ENCODE measurements at places on chromosomes 16 and 17. TPM values are rescaled to one million over a fixed set of nuclear protein-coding genes. Genes with fewer than 3 reads are reported as not detected.

The P2RX5 gene
- 13.5 TPM for total RNA-seq

The CD300A gene
- 2.9 TPM for total RNA-seq

DNA sequence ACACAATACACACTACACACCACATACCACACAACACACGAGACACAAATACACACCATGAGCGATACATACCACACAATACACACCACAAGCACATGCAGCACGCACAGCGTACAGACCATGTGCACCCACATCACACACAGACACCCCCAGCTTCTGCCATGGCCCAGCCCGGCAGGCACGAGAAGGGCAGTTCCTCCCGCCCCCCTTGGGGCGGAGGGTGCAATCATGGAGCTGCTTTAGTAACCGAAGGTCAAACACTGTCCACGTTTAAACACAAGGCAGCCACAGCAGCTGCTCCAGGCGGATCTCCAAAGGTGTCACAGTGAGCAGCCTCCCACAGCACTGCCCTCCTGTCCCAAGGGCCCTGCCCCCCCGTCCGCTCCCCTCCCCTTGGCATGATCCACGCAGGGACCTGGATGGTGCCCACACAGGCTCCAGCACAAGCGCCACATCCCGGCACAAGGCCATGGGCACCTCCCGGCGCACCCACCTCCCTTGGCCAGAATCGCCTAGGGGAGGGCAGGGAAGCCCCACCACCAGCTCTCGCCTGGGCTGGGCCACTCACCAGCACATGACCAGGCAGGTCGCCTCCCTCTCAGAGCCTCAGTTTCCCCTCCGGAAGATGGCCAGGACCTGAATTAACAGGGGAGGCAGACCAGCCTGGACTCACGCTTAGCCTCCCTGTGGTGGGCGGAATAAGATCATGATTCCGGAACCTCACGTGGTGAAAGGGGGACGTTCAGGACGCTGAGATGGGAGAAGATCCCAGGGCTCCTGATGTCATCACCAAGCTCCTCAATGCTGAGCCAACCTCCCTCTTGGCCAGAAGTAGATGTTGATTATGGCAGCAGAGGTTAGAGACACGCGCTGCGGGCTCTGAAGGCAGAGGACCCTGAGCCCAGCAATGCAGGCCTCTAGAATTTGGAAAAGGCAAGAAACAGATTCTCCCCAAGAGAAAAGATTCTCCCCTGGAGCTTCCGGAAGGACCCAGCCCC is 32.6 kb upstream of the ZNF469 start:
- DNase-seq: peak; percentile 21

DNA sequence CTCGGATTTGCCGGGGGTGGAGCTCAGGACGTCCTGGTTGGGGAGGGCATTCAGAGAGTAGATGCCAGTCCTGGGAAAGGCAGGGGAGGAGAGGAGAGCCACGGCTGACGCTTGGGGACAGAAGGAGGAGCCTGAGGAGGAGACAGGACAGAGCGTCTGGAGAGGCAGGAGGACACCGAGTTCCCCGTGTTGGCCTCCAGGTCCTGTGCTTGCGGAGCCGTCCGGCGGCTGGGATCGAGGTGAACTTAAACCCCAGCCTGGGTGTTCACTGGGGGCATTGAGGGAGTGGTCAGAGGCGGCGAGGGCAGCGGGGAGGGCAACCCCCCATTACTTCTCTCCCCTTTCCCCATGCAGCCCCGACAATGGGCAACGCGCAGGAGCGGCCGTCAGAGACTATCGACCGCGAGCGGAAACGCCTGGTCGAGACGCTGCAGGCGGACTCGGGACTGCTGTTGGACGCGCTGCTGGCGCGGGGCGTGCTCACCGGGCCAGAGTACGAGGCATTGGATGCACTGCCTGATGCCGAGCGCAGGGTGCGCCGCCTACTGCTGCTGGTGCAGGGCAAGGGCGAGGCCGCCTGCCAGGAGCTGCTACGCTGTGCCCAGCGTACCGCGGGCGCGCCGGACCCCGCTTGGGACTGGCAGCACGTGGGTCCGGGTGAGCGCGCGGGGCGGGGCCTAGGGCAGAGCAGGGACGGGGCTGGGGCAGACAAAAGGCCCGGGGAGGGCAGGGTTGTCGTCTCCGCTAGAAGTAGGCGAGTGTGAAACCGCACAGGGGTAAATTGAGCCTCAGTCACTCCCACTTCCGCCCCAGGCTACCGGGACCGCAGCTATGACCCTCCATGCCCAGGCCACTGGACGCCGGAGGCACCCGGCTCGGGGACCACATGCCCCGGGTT is 3.7 kb downstream of the NOL3 start:
- peak; percentile 92 for DNase-seq

DNA sequence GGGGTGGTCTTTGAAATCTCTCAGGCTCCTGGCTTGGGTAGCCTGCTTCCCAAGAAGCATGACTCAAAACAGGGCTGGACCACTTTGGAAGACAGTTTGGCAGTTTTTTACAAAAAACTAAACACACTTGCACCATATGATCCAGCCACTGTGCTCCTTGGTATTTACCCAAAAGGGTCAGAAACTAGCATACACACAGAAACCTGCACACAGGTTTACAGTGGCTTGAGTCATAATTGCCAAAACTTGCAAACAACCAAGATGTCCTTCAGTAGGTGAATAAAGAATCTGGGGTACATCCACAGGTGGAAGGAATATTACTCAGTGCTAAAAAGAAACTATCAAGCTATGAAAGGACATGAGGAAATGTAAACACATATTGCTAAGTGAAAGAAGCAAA is 323.2 kb upstream of the CDH5 start:
- no peak for DNase-seq

DNA sequence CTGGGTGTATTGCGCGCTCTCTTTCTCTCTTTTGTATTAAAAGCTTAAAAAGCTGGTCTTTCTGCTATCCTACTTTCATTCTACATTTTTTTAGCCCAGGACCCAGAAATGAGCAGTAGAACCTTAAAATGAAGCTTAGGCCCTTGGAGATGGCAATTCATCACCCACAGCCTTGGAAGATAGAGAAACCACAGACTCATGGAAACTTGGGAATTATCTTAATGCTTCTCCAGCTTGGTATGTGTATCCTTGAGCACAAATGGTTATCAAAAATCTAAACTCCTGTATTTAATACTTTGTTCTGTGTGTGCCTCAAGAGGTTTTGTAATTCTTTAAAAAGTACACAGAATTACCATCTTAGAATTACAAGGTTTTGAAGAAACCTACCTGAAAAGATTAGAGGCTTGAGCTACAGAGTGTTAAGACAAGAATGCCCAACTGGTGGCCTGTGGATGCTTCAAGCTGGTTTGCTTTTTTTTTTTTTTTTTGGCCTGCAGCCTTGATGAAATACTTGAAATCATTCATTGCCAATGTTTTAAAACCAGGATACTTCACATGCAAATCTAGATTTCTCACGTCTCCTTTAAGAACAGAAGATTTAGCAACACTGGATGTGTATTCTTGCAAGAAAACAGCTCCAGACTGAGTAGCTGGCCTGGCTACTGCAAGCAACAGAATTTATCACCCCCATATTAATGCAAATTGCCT is 105.0 kb downstream of the XYLT1 start:
- DNase-seq: no peak

GRCh38 chr16:72468582-72468981 is 296.6 kb upstream of the PMFBP1 start:
- no peak for DNase-seq

Measured in left cardiac atrium (tissue), 4 donors.